Stimulated activated CD8-positive, alpha-beta memory T cell treated with anti-CD3 and anti-CD28 coated beads, Interleukin-7, amount 100 ng/mL, for 24 hours (primary cell): ENCODE measurements at places on chromosomes 2 and 18.

DNA sequence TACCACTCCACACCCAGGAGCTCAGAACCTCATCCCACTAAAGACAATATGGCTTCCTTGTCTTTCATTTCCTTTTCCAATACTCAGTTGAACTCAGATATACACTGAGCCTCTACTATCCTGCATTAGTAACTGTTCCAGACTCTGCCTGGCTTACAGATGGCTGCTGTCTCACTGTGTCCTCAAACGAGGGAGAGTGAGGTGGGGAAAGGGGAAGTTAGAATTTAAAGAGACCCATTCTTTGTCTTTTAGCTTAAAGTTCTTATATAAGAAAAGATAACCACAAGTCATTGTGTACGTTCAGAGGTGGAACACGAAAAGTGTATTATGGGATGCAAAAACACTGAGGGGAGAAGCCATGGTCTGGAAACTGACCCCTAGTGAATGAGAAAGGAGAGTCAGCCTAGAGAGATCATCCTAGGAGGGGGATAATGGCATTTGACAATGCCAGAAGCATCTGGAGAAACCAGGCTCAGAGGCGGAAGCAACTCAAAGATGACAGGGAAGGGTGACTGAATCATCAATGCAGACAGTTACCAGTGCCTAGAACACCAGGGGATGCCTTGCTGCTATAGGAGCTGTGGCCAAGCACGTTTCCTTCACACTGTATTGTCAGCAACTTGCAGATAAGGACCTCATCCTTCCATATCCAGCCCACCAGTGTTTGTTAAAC, 170.7 kb downstream of the CYRIA start:
- DNase-seq, result no peak

DNA sequence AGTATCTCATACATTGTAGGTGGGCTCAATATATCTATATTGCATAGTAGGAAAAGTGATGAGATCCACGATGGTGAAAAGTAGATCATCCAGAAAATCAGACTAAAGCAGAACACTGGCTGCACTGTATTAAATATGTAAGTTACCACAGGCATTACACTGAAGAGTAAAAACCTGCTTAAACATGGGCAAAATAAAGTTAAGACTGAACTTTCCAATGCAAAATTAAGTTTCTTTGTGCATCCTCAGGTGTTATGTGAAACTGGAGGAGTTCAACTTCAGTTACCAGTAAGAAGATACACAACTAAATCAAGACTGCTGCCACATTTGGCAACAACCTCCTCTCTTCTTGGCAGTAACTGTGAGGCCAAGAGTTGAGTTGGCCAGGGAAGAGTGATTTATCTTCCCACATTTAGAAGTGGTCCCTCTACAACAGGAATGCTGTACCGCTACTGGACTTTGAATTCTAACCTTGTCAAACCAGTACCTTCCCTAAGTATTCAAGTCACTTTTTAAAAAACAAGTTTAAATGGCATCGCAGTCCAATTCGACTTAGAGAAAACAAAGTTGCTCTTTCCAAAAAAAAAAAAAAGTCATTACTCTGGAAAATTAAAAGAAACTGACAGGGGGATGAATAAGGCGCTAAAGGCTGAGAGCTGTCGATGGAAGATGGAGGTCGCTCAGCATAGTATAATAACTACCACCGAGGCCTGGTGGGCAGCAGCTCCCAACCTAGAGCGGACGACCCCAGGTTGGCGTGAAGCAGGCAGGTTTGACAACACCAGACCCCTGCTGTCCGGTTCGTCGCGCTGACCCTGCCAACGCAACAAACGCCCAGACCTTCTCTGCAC, 1.1 kb downstream of the MAP4K3 start:
- DNase-seq, result no peak

GRCh38 chr2:236369661-236370062, 105.5 kb upstream of the ASB18 start:
- DNase-seq, result no peak

GRCh38 chr2:64558445-64559081, 34.4 kb downstream of the AFTPH start:
- no peak for DNase-seq

GRCh38 chr2:112493858-112494648, 12.1 kb downstream of the TTL start:
- no peak for DNase-seq

- DNase-seq, result no peak
These were observed 526 bp downstream of the COX7A2L start for GRCh38 chr2:42360493-42360889.

DNA sequence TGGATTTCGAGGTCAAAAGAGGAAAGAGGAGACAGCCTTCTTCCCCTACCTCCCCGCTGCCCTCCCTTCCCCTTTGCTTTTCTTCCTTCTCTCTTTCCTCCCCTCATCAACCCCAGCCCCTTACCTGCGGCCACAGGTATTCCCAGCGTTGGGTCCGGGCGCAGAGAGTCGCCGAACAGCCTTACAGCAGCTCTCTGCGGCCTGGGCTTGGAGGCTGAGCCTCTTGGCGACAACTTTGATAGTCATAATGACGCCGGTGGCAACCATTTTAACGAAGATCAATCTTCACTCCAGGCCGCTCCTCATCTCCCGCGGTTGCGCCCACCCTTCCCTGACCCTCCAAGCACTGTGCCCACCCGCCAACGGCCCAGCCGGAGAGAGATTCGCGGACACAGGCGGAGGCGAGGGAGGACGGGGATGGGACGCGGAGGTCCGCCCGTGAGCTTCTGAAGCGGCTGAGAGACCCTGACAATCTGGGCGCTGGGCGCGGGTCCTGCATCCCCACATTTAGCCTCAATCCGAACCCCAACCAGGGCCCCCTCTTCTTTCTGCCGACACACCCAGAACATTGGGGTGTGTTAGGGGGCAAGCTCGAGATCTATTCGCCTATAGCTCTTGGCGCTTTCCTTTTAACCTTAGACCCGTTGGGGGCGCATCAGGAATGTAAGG, 1.5 kb upstream of the EVX2 start:
- no peak for DNase-seq

- DNase-seq, result peak; percentile 19
These were observed 42.0 kb downstream of the MCFD2 start for GRCh38 chr2:46873604-46874068.

- DNase-seq, result no peak
These were observed 463 bp downstream of the PPP1CB start for GRCh38 chr2:28751956-28752630.

- DNase-seq, result no peak
These were observed 84.9 kb downstream of the ICOS start for GRCh38 chr2:204021290-204022081.

GRCh38 chr2:17878281-17879136, at the start of gene KCNS3:
Gene KCNS3, plus strand, starts transcription at chr2:17878667. Its CDS starts 52,342 bp downstream, at chr2:17931009.
- DNase-seq, result no peak

DNA sequence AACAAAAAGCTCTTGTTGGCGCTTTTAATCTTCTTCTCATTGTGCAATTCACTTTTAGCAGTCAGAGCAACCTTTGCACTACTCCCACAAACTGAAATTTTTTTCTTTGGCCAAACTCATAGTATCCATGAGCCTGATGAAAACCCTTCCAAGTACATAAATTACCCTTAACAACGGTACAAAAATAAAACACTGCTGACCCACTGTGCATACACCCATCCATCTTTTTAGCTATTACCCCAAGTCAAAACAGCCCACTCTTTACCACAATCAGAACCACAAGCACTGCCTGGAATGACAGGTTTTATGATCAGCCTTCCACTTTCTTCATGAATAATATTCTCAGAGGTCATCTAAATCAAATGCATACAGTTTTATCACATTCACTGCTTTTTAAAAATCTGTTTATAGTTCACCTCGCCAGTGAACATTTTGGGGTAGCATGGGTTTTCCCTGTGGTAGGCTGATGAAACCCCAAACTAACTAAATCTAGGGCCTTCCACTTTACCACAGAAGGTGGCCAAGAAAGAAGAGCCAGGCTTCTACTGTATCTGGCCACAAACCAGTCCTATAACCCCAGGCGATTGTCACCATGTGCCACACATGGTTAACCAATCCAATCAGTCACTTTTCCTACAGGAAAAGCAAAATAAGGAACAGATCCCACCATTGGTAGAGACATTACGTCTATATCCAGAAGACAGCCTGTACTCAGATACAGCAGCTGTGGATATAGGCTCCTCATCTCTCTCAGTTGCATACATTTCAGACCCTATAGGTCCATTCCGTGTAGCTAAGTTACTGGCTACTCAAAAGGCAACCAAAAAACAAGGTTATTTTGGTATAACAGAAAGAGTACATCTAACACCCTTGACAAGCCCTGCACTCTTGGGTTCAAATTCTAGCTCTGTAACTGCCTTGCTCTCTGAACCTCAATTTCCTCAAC, 171.3 kb downstream of the THADA start:
- no peak for DNase-seq

DNA sequence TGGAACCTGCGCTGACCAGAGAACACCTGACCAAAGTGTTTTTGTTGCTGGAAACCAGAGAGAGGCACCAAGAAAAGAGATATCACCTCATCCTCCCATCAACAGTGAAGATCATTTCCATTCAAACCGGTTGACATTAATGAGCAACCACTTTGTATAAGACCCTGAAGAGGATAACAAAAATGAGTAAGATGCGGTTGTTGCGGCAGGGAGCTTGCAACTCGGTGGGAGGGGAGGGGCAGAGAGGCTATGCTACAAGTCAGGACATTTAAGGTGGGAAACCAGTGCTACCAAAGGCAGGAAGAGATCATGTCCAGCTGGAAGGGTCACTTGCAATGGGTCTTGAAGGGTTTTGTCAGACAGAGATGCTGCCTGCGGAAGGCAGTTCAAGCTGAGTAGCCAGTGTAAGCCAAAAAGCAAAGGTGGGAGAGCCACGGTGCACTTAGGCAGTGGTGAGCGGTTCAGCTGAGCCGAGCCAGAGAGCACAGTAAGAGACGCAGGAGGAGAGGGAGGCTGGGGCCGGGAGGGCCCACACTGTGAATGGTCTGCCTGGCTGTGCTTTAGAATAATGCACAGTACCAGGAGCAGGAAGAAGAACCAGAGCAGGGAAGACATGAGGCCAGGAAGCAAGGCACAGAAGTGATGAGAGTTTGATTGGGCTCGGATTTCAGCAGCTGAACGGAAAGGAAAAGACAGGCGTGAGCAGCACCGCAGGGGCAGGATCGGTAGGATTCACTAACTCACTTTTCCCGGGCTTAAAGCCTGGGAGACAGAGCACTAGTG, 24.4 kb upstream of the DTNB start:
- no peak for DNase-seq

GRCh38 chr2:238152771-238153688, 5.7 kb upstream of the ERFE start:
- no peak for DNase-seq

GRCh38 chr2:221360742-221361141, 211.4 kb downstream of the EPHA4 start:
- no peak for DNase-seq

DNA sequence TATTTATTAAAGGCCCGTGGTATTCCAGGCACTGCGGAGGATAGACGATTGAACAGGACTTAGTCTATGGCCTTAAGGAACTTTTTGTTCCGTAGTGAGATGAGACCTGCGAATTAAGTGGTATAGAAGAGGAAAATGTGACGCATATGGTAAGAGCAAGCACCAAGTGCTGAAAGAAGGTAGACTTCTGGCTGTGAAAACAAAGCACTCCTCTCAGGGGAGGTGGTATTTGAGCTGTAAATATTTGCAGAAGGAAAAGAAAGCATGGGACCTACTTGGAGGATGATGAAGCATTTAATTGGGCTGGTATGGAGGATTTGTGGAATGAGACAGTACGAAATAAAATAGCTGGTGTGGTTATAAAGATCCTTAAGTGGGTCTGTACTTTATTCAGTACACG, 62.5 kb downstream of the GPR39 start:
- DNase-seq, result no peak

DNA sequence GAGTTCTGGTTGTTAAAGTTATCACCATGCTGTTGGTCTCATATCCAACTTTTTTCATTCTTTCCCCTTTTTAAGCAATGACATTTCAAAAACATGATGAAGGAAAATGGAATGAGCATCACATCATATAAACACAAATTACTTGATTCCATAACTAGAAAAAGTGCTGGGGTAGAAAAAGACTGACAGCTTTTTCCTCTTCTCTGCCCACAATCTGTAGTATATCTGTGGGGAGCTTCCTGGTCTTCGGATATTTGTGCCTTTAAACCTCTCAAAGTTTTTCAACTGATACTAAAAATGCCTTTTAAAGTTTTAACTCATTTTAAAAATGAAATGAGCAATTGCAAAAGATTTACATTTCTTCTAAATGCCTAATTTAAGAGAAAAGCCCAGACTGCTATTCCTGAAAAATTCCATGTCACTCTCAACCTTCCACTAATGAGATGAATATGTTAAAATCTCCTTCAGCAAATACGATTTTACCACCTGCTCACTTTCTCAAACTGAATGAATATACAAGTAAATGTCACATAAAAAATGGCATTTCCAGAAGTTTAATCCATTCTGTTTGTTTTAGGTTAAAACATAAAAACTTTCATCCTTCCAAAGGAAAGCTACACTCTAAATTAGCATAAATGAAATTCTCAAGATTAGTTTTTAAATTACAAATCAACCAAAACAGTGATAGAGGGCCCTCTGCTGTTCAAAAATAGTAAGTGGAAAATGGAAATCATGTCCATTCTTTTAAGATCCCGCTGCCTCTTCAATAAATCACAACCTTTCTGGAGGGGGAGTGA, 2.1 kb downstream of the DNAH7 start:
- no peak for DNase-seq

- DNase-seq, result no peak
These were observed 609.0 kb upstream of the CELF4 start for GRCh38 chr18:38174594-38174993.

DNA sequence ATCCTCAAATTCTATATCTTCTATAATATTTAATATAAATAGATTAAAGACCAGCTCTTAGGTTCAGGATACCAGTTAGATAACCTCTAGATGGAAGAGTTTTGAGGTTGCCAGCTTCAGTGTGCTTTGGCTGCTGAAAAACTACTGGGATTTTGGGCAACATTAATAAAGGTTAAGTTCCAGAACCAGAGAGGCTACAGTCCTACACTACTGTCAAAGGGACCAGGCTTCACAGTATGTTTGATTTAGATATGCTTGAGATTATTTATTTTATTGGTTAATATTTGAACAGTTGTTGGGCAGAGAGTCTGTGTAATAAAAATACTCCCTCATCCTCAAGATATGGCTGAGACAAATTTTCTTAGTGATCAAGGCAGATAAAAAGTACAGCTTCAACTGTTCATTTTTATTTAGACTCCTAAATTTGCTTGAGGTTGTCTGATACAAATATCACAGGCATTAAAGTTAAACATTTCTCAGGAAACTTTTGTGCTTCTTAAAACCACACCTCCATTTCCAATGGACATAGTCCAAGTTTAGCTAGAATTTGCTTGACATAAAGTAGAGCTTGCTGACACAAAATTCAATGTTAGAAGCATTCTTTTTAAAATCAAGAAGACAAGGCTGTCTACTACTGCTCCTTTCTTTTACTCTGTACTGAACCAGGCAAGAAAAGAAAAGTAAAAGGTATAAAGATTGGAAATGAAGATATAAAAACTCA, 19.7 kb upstream of the TMEM17 start:
- no peak for DNase-seq
